ENCODE measurements at places on chromosomes 4 and X.

GRCh38 chrX:131881194-131881593 lies 141.9 kb upstream of the STK26 start:
- DNase-seq, result no peak

- DNase-seq, result no peak
These were observed 104.9 kb upstream of the PSAPL1 start for GRCh38 chr4:7539659-7540058.

- peak; percentile 72 for DNase-seq
These were observed 1.5 kb downstream of the ELF4 start for GRCh38 chrX:130108647-130109428.

DNA sequence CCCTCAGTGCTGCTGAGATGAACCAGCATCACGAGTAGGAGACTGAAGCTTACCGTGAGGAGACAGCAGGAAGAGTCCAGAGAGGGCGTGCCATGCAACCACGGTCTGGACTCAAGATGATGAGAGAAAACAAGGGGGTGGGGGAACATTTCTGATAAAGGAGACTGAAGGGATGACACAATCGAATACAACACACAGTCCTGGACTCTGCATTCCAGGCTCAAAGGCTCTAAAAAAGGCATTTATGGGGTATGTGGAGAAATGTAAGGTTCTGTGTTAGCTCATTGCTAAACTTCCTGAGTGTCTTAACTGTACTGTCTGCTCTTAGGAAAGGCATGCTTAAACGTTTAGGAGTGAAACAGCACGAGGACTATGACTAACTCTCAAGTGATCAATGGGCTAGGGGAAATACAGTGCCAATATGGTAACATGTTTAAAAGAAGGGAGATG lies 20.6 kb upstream of the IRAK1 start:
- no peak for DNase-seq

DNA sequence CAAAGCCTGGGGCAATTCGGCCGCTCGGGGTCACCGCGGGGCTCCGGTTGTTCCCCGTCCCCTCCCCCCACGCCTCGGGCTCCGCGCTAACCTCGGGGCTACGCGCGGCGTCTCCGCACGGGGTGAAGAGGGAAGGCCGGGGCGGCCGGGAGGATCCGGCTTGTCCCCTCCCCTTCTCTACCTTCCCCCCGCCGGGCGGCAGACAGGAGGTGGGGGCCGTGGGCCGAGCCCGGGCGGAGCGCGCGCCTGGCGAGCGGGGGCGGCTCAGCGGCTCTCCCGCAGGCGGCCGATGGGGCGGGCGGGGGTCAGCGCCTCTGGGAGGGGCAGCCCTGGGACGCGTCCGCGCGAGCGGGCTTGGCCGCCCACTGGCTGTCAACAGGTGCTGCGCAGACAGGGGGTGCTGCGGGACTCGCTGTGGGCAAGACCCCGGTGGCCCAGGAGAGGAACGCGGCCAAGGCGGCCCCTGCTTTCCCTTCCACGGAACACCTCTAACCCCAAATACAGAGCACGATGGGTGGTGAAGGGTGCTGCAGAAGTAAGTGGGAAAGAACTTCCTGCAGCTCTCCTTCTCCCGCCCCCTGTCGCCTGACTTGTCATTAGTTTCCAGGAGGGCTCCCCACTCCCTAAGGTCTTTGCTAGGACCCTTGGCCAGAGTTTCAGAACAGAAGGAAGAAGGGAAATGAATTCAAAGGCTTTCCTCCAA lies at the start of gene PDGFC:
Gene PDGFC (minus strand): TSS at position 124 of the 703 bp plus-strand sequence. CDS start 896 bp downstream, outside the sequence.
- DNase-seq, result peak; percentile 47

- DNase-seq, result no peak
These were observed 5.1 kb downstream of the CXCL9 start for GRCh38 chr4:76002176-76002575.

GRCh38 chrX:10203617-10204016 lies 46.8 kb downstream of the CLCN4 start:
- no peak for DNase-seq

DNA sequence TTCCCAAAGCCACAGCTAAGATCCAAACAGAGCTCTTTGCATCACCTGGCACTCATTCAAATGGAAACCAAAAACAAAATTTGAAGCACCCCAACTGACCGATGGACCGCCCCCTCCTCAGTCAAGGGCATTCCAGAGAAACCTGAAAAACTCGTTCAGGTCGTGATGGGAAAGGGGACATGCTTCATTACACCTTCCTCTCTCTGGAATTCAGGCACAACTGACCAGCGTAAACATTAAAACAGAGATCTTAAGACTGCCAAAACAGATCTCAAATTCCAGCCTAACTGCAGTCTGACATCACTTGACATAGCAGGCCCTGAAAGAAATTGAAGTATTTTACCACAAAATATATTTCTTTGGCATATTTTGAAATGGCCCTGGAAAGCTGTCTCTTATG lies 28.5 kb downstream of the PTTG2 start:
- DNase-seq, result no peak

DNA sequence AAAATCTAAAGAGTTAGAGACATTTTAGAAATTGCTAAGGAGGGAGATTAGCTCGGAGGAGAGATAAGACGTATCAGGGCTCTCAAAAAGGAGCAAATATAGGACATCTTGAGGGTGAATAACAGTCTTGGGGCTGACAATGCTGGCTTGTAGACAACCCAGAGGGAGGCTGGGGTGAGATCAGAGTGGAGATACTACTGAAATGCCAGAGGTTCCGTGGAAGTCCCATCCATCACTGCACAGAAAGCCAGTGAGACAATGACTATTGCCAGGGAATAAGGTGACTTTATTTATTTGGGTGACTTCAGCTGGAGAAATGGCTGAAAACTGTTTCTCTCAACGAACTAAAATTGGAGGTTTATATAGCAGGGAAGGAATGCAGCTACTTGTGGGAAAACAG lies 838.1 kb upstream of the AGA start:
- DNase-seq, result no peak

DNA sequence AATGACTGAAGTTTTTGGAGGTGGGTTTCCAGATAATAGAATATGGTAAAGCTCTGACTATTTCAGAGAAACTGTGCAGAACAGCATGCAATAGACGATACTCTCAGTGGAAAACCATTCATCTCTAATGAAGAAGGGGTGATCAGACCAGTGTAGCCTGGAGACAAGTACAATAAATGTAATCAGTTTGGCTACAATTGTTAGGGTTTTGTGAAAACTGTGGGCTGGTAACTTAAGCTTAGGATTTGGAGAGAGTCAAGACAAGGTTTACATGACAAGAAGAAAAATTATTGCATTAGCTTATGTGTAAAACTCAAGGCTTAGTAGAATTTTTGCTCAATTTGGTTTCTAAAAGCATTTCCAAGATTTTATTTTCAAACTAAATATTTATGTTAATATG lies 241.5 kb upstream of the ANKRD50 start:
- DNase-seq, result no peak

GRCh38 chr4:143252478-143252877 lies 67.8 kb downstream of the USP38 start:
- DNase-seq, result no peak

DNA sequence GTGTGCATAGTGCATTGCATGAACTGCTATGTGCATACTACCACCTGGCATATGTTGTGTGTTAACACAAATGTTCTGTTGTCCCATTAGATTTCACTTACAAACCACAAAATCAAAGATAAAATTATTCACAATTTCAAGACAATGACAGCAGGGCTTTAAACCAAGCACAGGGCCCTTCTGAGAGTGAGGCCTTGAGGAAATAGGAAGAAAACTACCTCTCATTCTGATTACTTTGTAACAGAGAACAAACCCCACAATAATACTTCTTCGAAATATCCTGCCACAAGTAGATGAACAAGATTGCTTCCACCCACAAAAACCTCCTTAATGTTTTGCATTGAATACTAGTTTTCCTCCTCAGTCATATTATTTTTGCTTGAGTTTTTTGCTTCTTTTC lies 85.5 kb upstream of the SPANXB1 start:
- DNase-seq, result no peak

GRCh38 chr4:144658903-144659302 lies 12.9 kb downstream of the HHIP start:
- DNase-seq, result no peak

DNA sequence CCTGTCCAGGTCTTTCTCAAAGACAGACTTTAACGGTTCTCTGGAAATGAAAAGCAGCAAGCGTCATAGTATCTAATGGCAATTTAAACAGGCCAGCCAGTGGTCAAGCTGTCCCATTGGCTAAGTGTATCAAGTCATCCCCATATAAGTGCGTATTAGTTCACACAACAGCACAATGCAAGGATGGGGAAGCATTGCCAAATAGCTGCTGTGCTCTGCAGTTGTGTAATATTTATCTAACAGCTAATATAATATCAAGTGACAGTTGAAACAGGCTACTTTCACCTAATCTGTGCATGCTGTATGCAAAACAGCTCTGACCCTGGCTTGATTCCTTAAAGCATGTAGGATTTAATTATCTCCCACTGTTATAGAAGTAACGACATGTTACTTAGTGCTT lies 134.8 kb upstream of the PPARGC1A start:
- DNase-seq, result no peak

GRCh38 chr4:102564399-102565059 lies 63.4 kb downstream of the NFKB1 start:
- DNase-seq, result peak; percentile 17

DNA sequence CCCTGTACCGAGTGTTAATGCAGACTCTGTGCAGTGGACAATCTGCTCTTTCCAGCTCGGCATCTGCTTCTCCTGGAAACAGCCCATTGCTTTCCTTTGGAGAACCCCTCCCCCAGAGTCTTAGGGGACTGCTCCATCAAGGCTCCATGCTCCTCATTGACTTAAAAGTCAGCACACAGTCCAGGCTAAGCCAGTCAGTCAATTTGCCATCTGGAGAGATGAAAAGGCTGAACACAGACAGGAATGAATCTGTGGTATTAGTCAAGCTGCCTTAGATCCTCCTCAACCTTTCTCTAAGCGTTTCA lies 20.3 kb downstream of the ATP8A1 start:
- DNase-seq, result no peak

DNA sequence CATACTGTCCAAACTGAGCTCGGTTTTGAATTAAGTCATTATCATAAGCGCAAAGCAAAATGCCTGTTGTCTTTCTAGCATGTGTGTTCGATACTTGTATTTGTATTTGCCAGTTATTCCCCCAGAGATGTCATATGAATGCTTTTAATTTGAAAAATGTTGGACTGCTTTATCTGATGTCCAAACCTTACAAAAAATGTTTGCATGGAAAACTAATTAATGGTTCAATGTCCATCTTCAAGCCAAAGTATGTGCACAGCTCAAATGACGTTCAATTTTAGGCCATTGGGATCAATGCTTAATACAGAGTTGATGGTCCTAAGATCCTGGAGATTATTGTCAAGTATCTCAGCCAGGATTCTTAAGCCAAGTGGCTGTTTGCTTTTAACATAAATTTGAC lies 17.2 kb upstream of the HPGDS start:
- DNase-seq, result no peak

GRCh38 chr4:15654593-15655222 lies 449 bp downstream of the FBXL5 start:
- peak; percentile 69 for DNase-seq

DNA sequence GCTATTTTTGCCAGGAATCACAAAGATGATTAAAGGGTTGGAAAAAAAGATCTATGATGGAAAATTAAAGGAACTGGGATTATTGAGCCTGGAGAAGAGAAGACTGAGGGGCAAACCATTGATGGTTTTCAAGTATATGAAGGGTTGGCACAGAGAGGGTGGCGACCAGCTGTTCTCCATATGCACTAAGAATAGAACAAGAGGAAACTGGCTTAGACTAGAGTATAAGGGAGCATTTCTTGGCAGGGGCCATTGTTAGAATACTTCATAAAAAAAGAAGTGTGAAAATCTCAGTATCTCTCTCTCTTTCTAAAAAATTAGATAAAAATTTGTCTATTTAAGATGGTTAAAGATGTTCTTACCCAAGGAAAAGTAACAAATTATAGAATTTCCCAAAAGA lies 75.1 kb downstream of the NPNT start:
- no peak for DNase-seq
